Stimulated activated CD8-positive, alpha-beta memory T cell treated with anti-CD3 and anti-CD28 coated beads, Interleukin-4, amount 100 ng/mL, for 48 hours (primary cell): ENCODE measurements at places on chromosomes 2 and 18.

GRCh38 chr2:191857886-191858285, 11.0 kb upstream of the CAVIN2 start:
- no peak for DNase-seq

GRCh38 chr2:215618145-215618544, 182.3 kb upstream of the FN1 start:
- no peak for DNase-seq

- peak; percentile 6 for DNase-seq
Measured at GRCh38 chr2:95353613-95354468, 48.7 kb upstream of the FAHD2A start.

- DNase-seq = no peak
Measured at GRCh38 chr2:30239986-30240752, 8.8 kb downstream of the LBH start.

GRCh38 chr2:235201756-235202155, 249.9 kb downstream of the SH3BP4 start:
- no peak for DNase-seq

DNA sequence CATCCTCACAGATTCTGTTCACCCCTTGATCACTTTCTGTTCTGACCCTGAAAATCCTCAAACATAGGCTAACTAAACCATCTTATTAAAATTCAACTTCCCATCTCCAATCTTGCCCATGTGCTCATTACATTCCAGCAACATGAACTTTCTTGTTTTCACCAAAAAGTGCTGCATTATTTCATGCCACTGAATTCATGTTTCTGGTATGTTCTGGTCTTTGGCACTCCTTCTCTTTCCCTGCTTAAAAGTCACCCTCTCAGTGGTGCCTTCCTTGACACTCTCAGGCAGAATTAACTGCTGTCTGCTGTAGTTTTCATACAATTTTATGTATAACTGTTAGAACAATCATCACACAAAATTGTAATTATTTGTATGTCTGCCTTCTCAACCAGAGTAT, 247.7 kb upstream of the RBMS1 start:
- DNase-seq = no peak

DNA sequence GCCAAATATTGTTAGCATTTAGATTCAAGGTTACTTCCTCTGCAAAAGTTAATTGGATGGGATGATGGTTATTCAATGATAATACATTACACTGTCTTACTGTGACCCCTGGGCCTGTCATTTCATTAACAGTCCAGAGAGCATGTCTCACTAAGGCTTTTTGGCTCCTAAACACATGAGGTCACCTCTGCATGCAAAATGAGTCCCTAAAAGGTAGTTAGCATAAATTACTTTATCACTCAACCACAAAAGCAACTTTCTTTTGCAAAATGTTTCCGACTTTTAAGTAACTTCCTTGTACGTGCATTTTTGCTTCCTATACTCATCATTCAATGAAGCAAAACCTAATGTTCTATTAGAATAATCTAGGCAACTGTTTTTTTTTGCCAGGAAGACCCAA, 16.8 kb upstream of the AGFG1 start:
- no peak for DNase-seq

GRCh38 chr2:199997296-199997695, 41.9 kb downstream of the MAIP1 start:
- DNase-seq = no peak

DNA sequence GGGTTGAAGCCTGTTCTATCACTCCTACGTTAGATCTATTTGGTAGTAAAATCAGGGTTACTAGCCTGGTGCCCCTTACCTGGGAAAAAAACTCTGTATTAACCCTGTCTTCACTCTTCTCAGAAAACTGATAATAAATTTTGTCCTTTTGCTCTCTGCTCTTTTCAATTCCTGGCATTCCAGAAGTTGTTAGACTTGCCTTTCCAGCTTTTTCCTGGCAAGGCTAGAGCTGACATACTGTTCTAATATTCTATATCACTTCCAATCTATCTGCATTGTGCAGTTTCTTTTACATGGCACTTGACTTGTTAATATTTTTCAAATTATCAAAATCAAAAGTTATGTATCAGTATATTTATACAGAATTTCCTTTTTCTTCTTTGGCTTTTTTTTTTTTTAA, 162.2 kb downstream of the FIGN start:
- no peak for DNase-seq

- no peak for DNase-seq
Measured at GRCh38 chr2:187136646-187137045, 287.7 kb upstream of the ZSWIM2 start.

DNA sequence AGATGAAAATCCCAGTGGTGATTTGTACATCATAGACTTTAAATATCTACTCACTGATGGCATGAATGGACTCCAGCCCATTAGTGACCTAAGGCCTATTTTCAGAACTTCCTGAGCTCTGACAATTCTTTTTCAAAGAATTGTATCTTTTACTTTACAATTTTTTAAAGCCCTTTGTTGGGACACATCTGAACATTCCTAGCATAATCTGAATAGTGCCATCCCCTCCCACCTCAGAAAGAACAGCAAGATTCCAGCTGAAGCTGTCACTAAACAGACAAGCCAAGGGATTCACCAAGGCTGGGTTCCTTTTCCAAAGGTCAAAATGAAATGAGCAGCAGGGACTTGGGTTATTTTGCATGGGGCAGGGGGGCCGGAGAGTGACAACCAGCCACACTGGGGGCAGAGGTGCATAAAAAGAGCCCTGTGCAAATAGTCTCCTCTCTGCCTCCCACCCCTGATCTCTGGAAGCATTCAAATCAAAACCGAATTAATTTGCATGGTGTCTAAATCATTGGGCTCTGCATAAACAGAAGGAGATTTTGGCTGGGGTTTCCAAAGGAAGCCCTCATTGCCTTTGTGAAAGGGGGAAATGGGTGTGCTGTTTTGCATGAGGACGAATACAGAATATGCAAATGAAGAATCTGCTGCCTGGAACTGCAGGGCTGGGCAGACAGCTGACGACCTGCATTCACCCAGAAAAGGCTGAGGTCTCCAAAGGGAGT, 17.2 kb downstream of the EPHA4 start:
- no peak for DNase-seq

DNA sequence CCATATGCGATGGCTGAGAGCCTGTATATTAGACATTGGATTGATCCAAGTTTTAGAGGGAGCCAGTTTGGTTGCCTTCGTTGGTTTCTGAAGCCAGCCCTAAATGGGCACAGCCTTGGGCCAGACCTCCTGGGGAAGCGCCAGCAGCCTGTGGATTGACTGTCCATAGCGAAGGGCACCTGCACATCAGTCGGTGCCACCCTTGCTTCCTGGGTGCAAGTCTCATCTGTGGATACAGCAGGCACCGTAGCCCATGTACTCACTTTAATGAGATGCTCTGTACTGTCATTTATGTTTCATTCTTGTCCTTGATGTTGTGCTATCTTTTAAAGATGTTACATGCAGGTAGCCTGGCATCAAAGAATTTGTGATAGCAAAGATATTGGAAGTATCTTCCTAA, 536.4 kb upstream of the NRP2 start:
- DNase-seq = no peak
